ENCODE measurements at places on chromosomes 2 and 18. TPM values are rescaled to one million over a fixed set of nuclear protein-coding genes. Genes with fewer than 3 reads are reported as not detected.

The ZNF892 gene
- total RNA-seq = 5.2 TPM

The CRACDL gene
- not detected for total RNA-seq

The LONRF2 gene
- 0.34 TPM for total RNA-seq

The CCDC178 gene
- not detected for total RNA-seq

The PDE1A gene
- total RNA-seq = under 0.01 TPM

The KCNE4 gene
- 4.8 TPM for total RNA-seq

The BUB1 gene
- total RNA-seq = 141 TPM

The TGOLN2 gene
- 84.6 TPM for total RNA-seq

Data from melanocyte of skin (primary cell).